ENCODE measurements at places on chromosomes 16 and 17.

GRCh38 chr17:50865060-50865867 lies 890 bp downstream of the TOB1 start:
- DNase-seq = peak; percentile 49

- DNase-seq = peak; percentile 68
These were observed 2.8 kb upstream of the SOCS1 start for GRCh38 chr16:11258553-11259492.

DNA sequence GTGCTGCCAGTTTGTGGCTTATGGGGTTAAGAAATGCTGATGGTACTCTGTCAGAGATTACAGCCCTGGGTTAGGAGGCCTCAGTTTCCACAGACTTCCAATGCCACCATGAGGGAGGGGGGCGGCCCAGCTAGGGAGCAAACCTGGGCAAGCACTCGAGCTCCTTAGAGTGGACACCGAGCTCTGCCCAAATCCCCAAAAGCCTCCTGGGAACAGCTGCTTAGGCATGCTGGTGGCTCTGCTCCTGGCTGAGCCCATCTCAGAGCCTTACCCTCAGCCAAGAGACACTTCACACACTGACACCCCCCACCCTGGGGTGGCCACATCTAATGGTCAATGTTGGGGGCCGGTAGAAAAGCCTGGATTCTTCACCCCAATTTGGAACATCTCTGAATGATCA lies 66.1 kb downstream of the C16orf78 start:
- DNase-seq = no peak

GRCh38 chr17:69282002-69282401 lies 44.9 kb downstream of the ABCA5 start:
- DNase-seq = no peak

DNA sequence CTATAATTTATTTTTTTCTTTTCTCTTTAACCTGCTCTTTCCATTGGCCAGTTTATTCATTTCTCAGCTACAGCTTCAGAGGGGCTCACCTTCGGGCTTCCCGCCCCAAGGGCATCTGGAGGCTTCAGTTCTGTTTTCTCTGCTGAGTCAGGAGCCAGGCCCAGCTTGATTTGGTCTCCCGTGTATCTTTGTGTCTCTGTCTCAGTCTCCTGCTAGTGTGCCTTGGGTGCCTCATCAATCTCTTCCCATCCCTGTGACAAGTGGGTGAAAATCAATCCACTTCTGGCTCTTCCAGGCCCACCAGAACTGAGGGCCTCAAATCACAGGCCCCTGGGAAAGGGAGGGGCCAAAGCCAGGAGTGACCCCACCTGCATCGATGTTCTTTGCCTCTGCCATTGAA lies 72.1 kb downstream of the CCDC182 start:
- peak; percentile 38 for DNase-seq

DNA sequence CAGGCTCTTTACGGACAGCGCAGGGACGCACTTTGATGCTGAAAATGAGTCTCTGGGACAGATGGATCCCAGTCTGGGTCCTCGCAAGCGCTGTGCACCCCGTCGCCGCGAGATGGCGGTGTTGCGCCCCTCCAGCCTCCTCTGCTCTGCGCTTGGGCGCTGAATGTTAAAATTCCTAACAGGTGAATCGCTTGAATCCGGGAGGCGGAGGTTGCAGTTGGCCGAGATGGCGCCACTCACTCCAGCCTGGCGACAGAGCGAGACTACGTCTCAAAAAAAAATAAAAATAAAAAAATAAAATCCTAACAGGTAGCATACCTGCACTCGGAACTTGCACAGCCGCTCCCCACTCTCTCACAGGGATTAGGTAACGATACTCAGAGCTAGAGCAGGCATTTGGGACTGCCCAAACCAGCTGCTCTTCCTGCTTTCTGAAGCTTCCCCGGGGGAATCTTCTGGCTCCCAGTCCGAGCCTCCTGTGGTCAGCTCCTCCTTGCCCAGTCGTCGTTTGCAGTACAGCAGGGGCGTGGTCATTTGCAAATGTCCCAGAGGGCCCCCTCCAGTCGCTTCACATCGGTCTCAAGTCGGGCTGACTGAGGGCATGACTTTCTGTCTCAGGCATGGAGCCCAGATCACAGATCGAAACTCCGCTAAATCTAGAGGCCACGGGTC lies 26.2 kb upstream of the OSGIN1 start:
- DNase-seq = peak; percentile 83

GRCh38 chr16:89476811-89477261 lies 13.5 kb downstream of the ANKRD11 start:
- DNase-seq = no peak

GRCh38 chr17:46787478-46787877 lies 31.0 kb downstream of the WNT3 start:
- no peak for DNase-seq

- DNase-seq = peak; percentile 63
These were observed 20.5 kb upstream of the SPACA3 start for GRCh38 chr17:32971171-32971570.

GRCh38 chr16:75218256-75219076 lies at the start of gene CTRB1:
Gene CTRB1, plus strand, starts transcription at chr16:75218988. Its CDS starts 20 bp downstream, at chr16:75219008.
- no peak for DNase-seq

DNA sequence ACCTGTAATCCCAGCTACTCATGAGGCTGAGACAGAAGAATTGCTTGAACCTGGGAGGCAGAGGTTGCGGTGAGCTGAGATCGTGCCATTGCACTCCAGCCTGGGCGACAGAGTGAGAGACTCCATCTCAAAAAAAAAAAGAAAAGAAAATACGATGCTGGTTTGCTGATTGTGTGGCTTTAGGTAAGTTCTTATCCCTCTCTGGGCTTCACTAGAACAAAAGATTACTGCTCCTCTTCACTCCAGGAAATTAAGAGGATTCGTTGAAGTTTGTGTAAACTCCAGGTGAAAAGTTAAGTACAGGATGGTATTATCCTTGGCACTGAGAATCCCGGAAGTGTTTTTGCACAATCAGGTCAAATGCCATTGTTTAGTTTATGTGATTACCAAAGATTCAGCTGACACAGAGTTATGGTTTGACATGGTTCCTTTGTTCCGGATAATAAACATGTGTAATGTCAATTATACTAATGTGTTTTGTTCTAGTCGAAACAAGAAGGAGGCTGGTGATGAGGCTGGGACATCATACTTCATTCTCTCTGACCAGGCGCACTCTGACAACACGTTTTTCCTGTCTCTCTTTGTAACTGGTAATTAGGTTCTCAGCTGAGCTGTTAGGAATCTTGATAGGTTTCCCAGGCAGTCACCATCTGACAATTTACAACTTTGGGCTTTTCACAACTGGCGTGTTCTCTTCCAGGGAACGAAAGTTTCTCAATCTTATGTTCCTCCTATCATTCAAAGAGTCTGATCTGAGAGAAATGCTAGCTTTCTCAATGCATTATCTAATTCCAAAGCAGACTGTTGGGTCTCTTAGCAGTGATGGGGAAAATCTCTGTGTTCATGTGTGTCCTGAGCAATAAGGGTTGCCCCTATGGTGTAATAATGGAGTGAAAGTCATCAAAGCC lies 10.8 kb upstream of the TAOK1 start:
- DNase-seq = no peak

- DNase-seq = no peak
These were observed 1.6 kb upstream of the IGFALS start for GRCh38 chr16:1794908-1795666.

DNA sequence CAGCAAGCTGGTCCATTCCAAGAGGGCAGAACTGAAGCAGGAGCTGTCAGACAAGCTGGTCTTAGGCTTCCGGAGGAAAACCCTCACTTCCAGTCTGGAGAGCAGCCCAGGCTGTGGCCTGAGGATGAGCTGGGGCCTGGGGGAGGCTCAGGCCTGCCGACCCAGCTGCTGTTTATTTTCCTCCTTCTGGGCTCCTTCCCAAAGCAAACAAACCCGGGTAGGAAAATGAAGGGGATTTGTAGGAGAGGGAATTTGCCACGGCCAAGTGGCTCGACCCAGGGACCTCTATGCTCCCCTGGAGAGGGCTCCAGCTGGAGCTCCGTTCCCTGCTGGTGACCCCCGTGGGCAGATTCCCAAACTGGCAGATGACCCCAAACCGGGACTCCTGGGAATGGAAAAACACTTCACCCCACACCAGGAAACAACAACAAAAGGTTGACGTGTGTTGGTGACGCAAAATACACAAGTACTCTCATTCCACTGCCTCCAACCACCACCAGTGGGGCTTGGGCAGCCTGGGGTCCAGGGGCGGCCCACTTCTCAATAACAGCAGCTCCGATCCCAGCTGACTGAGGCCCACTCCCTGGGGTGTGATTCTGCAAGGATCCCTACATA lies 8.8 kb downstream of the JUP start:
- DNase-seq = no peak

DNA sequence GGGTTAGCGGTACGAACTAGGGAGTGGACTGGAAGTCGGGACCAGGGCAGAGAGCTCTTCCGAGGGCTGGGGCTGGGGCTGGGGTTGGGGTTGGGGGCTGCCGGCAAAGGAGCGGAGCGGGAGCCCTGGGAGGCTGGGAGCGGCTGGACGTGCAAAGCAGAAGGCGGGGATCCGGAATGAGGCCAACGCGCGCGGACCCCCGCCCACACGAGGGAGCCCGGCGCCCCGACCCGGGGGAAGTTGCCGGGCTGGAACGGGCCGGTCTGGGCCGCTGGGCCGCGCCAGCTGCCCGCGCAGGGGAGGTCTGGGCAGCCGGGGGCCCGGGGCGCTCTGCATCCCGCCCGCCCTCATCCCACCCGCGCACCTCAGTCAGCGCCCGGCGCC lies 323 bp downstream of the ST3GAL2 start:
- no peak for DNase-seq

All from stimulated activated effector memory CD8-positive, alpha-beta T cell treated with anti-CD3 and anti-CD28 coated beads, Interleukin-12 subunit alpha, Interleukin-12 subunit beta, amount 100 ng/mL, for 72 hours (primary cell).